ENCODE measurements at places on chromosomes 1 and 21.

DNA sequence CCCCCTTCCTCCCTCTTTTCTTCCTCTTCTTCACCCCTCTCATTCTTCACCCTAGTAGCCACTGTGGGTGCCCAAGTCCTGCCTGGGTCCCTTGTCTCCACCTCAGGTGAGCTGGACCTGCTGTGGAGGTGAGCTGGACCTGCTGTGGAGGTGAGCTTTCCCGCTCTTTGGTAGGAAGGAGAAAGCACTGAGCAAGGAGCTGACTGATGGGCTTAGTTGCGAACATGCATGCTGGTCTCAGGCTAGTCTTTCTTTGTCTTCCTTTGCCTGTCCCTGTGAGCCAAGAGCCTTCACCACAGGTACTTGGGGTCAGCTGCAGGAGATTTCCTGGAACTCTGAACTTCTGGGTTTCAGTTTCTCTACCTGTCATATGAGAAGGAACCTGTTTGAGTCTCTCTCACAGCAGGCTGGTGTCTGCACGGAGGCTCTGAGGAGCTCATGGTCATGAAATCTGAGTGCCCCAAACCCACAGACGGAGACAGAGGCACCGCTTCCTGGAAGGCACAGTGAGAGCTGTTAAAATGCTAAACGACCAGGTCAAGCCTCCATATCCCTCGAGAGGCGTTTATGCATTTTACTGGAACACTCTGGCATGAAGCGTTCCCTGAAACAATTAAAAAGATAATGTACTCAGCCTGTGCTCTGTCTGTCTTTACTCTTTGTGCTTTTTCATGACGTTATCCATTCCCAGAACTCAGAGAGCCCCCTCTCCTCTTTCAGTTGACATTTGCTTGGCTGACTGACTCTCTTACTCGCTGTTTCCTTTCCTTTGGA lies 69.5 kb downstream of the RHOU start:
- no peak for DNase-seq

DNA sequence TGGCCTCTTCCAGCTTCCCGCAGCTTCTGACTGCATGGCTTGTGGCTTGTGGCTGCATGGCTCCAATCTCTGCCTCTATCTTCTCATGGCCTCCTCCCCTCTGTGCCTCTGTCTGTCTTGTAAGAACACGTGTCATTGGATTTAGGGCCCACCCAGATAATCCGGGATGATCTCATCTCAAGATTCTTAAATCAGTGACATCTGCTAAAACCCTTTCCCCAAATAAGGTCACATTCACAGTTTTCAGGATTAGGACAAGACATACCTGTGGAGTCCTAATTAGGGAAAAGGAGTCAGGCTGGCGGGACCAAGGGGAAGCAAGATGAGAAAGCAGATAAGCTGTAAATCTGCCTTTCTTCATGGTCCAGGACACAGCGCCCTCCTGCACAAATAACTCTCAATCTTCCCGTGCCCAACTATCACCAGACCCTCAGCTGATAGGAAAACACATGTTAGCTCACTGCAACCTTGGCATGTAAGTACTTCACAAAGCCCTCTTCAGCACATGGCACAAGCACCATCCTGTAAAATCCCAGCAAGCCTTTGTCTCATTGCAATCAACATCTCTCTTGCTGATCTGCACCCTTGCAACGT lies 82.2 kb downstream of the SPSB1 start:
- no peak for DNase-seq

DNA sequence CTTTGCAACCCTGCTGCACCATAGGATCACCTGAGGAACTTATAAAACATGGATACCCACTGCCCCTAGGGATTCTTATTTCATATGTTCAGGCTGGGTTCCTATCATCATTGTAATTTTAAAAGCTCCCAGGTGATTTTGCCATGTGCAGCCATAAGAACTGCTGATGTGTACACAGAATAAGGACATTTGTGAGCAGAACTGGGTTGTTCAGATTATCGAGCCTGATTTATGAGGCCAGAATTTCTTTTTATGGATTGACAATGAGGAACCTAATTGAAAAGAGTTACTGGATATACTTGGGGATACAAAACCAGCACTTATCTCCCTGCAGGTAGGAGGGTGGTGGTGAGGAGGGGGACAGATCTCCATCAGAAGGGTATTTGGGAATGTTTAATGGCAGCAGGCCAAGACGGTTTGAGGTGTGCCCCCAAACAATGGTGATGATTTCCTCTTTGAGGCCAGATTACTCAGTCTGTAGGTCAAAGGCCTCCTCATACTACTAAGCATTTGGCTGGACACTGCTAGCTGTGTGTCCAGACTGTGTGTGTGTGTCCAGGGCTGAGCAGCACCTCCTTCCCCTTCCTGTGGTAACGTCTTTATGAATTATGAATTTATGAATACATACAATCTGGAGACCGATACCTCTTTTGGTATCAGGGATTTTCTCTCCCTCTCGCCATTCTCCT lies 18.9 kb downstream of the NOS1AP start:
- no peak for DNase-seq

DNA sequence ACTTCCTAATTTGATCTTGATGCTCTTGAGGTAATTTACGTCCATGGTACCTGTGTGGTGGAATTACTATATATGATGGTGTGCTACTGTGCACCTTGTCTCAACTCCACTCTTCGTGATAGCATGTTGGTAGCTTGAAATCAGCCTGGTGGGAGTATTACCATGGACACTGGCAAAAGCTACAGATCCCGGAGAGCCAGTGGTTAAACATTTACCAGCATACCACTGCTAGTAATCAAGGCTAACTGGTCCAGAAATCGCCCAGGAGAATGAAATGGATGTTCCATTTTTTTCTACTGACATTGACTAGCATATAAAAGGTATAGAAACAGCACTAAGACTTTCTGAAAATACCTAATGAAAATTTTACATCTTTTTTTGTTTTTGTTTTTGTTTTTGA lies 30.6 kb downstream of the ELK4 start:
- no peak for DNase-seq

DNA sequence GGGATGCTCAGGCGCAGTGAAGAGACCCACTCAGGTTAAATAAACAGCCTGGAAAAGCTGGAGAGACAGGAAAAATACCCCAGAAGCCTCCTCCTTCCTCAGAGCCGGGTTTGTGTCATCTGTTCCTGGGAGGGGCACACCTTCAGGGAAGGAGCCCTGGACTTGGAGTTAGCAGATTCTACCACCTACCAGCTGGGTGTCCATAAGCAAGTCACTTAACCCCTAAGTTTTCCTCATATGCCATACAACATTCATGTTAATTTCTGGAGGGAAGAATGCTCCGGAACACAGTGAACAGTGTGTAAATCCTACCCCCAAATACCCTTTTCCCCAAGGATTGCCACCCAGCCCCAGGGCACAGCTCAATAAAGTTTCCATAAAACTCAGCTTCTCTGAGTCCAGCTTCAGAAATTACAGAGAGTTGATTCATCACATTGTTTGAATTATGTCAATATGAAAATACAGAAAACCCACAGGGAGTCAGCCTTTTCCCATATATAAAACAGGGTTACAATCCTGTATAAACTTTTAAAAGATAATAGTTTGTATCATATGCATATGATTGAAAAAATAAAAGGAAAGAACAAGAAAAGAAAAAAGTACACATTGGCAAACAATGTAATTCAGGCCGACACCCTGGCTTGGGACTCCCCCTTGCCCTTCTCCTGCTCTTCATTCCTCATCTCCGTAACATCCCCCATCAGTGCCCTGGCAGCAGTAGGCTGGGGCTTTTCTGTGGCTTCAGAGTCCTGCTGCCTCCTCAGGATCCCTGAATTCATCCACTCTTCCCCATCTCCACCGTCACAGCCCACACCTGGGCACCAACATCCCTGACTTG lies 291.8 kb upstream of the USP24 start:
- peak; percentile 40 for DNase-seq

- no peak for DNase-seq
Observed at GRCh38 chr1:184052194-184052559, 647 bp downstream of the TSEN15 start.

GRCh38 chr1:156076609-156077429 lies 5.4 kb downstream of the MEX3A start:
- DNase-seq = no peak

DNA sequence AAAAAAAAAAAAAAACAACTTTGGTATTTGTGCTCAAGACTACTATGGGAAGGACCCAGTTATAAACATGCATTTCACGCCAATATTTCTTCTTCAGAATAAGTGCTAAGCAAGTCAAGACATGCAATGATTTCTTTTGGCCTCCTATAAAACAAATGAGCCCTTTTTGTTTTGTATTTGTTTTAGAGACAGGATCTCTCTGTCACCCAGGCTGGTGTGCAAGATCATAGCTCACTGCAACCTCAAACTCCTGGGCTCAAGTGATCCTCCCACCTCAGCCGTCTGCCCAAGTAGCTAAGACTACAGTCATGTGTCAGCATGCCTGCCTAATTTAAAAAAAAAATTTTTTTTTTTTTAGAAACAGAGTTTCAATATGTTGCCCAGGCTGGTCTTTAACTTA lies 348.7 kb downstream of the PCP4 start:
- no peak for DNase-seq

GRCh38 chr1:228280961-228281591 lies 73.2 kb downstream of the OBSCN start:
- DNase-seq = no peak

DNA sequence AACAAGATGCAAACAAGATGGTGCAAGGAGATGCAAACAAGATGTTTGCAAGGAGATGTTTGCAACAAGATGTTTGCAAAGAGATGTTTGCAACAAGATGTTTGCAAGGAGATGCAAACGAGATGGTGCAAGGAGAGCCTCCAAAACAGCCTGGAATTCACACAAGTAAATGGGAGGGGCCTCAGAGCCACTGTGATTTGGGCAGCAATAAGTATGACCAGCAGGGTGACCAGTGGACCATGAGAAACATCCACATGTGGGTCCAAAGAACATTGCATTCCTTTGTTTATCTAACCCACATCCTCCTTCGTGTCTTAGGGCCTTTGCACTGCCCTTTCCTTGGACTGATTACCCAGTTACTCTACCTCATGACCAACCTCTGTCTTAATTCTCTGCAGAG lies 162.9 kb downstream of the PLPP3 start:
- no peak for DNase-seq

- no peak for DNase-seq
Observed at GRCh38 chr1:203476216-203476814, 709 bp downstream of the PRELP start.

DNA sequence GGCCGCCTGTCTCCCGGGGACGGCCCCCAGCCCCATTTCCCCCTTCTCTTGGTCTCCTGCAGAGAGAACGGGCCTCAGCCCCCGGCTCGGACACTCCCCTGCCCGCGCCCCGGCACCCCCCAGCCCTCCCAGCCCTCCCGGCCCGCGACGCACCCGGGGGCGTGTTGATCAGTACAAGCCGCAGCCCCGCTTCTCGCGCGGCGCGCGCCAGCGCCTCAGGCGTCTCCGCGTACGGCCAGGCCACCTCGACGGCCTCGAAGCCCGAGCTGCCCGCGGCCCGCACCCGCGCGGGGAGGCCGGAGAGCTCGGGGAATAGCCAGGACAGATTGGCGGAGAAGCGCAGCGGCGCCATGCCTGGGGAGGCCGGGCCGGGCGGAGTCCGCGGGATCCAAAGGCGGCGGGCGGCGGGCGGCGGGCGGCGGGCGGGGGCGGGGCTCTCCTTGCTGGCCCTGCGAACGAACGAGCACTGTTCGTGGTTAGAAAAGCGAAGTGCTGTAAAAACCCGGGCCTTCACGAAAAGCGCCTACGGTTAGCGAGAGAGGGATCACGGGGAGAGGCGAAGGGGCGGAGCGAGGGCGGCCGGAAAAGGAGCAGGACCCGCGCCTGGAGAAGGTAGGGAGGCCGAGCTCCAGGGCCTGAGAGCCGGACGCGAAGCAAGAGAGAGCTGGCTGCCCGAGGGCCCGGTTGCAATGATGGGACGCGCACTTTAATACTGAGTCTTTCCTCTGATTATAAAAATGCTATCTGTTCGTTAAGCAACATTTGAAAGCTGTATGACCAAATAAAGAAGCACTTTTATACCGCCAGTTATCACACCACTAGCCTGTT lies at the start of gene HYI:
TSS of gene HYI (minus strand) at position 490 of the 828 bp plus-strand sequence. CDS start at position 352, 138 bp downstream.
- DNase-seq = peak; percentile 85

DNA sequence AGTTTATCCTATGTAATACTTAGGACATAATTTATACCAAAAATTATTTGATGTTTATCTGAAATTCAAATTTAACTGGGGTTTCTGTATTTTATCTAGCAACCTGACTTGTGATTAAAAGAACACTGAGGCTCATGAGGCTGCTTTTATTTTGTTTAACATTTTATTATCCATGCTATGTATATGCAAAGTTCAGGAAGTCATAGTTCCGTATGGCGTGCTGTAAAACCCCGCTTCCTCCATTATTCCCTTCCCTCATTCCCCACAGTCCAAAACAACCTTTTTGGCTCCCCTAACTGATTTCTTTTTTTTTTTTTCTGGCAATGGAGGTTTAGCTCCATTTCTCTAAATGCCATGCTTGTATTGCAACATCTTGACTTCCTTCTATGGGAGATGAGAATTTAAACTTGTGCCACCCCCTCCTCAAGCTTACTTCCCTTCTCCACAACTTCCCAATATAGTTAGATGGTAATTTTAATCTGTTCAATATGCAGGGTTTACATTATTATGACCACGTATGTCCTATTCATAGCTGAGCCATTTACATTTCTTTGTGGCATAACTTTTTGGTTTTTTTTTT lies 138.0 kb upstream of the DNAH14 start:
- DNase-seq = no peak

- no peak for DNase-seq
Observed at GRCh38 chr1:59421232-59421920, 124.5 kb downstream of the FGGY start.

GRCh38 chr1:184297244-184297750 lies 89.5 kb upstream of the C1orf21 start:
- DNase-seq = no peak

- no peak for DNase-seq
Observed at GRCh38 chr21:38918607-38919346, 113.0 kb downstream of the ETS2 start.

DNA sequence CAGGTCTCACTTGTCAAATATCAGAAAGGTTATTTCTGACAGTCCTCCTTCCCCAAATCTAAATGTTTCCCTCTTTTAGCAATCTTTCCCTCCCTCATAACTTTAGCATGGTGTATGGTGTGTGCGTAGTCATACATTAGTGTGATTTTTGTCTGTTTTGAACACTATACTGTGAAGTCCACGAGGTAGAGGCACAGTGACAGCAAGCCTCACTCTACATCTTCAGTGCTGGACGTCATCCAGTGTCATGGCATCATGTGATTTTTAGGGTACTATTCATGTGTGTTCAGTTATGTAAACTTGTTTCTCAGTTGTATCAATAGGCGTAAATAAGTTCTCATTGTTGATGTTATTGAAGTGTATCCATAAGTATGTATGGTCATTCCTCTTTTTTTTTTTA lies 39.1 kb downstream of the DYRK1A start:
- no peak for DNase-seq

DNA sequence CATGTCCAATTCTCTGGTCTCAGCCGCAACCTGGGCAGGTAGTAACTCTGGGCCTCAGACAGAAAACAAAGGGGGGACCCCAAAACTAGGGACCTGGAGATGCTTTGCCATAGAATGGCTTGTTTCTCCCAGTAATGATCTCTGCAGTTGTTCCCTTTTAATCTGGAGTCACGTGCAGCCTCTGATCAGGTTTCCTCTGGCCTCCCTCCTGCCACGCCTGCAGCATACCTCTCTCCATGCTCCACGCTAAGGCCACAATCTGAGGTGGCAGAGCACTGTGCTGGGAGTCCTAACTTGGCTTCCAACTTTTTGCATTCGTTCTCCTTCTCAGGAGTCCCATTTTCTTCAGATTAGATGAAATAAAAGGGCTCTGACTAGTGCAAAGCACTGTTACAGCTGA lies 1.9 kb downstream of the PABPC4 start:
- DNase-seq = no peak

Data from amniotic stem cell (primary cell).